ENCODE measurements at places on chromosomes 2 and 18.

- DNase-seq = no peak
These were observed 10.3 kb upstream of the FZD7 start for GRCh38 chr2:202023198-202023903.

- DNase-seq = no peak
These were observed 173.1 kb downstream of the ASB1 start for GRCh38 chr2:238599549-238600505.

DNA sequence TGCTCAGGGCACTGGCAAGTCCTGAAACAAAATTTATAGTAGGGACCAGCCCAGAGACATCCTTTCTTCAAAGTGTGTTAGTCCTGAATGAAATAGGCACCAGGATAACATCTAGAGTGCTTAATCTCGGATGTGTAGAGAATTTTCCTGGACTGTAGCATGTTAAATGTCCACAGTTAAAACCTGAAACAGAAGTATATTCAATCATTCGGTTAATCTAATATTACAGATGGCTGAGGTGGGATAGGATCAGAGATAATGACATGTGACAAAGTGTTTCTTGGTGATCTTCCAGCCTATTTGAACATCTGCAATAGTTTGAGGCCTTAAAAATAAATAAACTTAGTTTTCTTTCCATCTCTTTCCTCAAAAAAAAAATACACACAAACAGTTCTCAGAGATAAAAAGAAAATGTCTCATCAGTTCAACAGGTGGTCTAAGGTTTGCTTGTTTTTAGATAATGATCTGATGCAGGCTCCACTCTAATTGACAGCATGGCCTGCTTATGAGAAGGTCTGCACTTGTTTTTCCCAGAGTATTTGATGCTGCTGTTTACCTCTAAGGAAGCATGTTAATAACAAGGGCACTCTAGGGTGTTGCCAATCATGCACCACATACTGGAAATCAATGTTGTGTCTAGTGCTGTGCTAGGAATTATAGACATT is 25.9 kb downstream of the CNTNAP5 start:
- no peak for DNase-seq

DNA sequence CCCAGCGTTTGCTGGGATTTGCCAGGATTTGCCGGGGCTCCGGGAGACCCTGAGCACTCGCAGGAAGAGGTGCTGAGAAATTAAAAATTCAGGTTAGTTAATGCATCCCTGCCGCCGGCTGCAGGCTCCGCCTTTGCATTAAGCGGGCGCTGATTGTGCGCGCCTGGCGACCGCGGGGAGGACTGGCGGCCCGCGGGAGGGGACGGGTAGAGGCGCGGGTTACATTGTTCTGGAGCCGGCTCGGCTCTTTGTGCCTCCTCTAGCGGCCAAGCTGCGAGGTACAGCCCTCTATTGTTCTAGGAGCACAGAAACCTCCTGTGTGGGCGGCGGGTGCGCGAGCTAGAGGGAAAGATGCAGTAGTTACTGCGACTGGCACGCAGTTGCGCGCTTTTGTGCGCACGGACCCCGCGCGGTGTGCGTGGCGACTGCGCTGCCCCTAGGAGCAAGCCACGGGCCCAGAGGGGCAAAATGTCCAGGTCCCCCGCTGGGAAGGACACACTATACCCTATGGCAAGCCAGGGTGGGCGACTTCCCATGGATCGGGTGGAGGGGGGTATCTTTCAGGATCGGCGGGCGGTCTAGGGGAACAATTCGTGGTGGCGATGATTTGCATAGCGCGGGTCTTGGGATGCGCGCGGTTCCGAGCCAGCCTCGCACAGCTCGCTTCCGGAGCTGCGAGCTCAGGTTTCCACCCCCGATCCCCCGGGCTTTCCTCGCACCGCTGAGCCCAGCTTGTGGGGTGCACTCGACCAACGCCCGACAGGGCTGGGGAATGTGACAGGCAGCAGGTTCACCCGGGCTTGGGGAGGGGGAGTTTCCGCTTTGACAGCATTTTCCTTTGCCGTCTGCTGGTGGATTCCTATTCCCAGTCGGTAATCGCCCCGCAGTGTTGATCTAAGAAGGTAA is 2.8 kb downstream of the ONECUT2 start:
- no peak for DNase-seq

DNA sequence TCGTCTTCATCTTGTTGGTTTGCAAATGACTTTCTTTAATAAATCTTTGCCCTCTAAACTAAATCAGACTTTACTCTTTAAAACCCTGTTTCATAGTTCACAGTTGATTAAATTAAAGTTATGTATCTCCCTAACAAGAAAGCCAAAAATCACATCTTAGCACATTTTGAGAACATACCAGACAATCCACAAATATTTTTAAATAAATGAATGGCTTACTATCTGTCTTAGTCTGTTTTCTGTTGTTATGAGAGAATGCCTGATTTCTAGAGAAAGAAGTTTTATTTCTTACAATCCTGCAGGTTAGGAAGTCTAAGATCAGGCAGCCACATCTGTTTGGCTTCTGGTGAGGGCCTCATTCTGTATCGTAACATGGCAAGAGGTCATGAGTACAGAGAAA is 1090.2 kb upstream of the PIK3C3 start:
- DNase-seq = no peak

DNA sequence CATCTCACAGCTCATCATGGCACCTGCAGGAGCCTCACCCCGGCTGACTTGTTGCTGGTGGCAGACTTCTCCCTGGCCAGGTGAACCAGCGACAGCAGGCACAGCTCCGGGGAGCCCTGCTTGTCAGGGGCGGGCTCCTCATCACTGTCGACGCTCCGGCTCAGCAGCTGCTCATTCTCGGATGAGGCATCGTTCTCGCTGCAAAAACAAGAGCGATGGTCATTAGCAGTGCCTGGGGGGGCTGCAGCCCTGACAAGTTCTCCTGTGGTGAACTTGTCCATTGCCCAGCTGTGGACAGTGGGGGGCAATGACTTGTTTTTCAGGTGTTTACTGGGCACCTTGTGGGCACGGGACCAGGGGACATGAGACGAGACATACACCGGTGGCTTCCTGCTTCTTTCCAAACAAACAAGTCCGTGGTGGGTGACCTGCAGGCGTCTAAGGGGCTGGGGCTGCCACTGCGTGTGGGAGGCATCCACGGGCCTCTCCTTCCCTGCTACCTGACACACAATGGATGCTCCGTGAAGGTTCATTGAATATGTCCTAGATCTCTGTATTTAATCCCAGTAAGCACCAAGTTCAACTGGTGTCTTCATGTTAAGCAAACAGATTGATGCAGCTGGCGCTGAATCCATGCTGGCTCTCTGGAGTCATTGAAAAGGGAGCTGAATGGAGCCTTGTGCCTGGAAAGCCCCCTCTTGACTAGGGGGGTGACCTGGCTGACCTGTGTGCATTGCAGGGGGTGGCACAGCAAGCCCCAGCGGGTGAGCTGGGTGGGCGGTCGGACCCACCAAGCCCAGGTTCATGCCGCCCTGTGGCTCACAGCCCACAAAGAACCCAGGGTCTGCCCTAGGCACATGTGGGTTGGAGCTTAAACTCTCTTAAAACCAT is 81.0 kb downstream of the EDAR start:
- no peak for DNase-seq

GRCh38 chr2:143525402-143525860 is 396.2 kb downstream of the ARHGAP15 start:
- DNase-seq = no peak

- DNase-seq = no peak
These were observed 30.6 kb downstream of the RTN4 start for GRCh38 chr2:55019526-55020258.

DNA sequence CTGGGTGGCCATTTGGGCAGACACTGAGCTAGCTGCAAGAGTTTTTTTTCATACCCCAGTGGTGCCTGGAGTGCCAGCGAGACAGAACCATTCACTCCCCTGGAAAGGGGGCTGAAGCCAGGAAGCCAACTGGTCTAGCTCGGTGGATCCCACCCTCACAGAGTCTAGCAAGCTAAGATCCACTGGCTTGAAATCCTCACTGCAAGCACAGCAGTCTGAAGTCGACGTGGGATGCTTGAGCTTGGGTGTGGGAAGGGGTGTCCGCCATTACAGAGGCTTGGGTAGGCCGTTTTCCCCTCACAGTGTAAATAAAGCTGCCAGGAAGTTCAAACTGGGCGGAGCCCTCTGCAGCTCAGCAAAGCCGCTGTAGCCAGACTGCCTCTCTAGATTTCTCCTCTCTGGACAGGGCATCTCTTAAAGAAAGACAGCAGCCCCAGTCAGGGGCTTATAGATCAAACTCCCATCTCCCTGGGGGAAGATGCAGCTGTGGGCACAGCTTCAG is 69.6 kb upstream of the WDSUB1 start:
- DNase-seq = no peak

- no peak for DNase-seq
These were observed 49.3 kb downstream of the ALPK2 start for GRCh38 chr18:58579561-58580047.

DNA sequence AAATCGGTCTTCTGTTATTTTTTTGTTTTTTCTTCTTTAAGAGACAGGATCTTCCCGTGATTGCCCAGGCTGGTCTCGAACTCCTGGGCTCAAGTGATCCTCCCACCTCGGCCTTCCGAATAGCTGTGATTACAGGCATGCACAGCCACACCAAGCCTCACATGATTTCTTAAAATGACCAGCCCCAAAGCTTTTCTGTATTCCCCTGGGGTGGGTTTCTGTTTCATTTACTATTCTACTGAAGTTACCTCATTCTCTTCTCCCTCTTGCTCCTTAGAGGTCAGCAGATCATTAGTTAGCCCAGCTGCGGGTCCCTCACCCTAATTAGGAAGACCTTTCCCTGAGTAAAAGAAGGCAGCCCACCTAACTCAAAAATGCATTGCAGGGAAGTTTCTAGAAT is 27.6 kb downstream of the SLC1A4 start:
- no peak for DNase-seq

DNA sequence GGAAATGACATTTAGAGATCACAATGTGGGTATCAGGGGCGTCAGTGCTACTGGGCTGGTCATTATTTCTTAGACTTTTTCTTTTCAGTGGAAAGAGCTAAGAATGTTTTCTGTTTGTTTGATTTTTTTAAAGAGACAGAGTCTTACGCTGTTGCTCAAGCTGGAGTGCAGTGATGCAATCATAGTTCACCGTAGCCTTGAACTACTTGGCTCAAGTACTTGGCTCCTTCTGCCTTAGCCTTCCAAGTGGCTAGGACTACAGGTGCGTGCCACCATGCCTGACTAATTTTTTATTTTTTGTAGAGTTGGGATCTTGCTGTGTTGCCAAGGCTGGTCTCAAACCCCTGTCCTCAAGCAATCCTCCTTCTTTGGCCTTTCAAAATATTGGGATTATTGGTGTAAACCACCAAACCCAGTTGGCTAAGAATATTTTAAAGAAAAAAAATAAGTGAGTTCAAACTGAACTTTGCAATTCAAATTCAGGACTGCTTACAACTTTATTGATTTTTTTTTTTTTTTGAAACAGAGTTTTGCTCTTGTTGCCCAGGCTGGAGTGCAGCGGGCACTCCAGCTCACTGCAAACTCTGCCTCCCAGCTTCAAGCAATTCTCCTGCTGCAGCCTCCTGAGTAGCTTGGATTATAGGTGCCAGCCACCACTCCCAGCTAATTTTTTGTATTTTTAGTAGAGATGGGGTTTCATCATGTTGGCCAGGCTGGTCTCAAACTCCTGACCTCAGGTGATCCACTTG is 154.2 kb downstream of the MIB1 start:
- DNase-seq = no peak

GRCh38 chr2:54479424-54479823 is 23.3 kb downstream of the SPTBN1 start:
- DNase-seq = no peak

DNA sequence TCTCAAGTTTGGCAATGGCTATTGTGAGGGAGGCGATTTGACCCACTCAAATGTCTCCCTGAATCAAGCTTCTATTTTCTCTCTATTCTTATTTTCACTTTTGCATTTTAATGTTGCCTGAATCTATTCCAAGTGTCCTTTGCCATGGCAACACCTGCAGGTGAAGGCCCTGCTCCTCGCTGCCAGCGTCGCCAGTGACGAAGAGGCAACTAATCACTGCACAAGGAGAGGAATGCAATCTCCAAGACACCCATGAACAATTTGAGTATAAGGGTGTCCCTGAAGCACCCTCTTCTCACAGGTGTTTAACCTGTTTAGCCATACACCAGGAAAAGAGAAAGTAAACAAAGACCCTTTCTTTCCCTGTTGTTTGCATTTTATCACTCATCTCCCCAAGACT is 165.6 kb upstream of the VRK2 start:
- DNase-seq = no peak

DNA sequence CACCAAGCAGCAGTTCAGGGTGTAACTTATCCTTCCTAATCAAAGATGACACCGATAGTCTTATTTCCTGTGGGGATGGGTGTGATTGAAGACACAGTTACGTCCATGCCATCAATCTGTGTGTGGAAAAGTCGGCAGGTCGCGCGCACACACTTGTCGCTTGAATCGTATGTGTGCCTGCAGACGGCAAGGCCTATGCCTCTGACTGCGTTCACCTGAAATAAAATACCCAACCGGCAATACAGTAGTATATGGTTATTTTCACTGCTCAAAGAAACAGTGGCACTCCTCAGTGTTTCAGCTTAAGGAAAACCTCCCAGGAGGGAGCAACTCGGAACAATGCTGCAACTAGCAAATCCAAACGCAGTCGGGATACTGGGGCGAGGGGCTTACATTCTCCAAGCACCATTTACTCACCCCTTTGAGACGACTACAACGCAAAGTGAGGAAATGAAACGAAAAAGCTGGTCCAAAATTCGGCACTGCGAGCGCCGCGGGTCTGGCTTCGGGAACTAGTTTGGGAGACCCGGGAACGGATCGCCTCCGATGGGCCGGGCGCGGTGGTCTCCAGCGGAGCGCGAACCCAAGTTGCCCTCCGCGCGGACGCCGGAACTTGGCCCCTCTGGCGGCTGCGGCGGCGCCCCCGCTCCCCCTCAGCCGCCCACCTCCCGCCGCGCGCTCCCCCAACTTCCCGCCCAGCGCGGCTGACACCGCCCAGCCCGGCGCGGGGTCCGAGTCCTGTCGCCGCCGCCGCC is 675 bp downstream of the PRKD3 start:
- DNase-seq = no peak

- no peak for DNase-seq
These were observed 7.6 kb downstream of the DLX1 start for GRCh38 chr2:172092716-172093415.

DNA sequence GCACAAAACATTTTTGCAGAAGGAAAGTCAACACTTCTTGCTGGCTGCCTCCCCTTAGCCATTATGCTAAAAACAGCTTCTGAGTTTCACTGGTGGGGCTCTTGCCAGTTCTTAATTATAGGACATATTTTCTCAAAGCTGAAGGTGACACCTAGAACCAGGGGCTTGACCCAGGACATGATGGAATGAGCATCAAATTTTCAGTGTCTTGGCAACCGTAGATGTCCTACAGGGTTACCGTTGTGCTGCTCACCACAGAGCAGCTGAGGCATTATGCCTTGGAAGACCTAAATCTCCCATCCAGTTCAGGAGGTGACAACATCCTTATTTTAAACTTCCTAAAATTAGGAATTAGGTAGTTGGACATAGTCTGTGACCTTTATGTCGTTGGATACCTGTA is 46.7 kb downstream of the TMEM185B start:
- DNase-seq = no peak

GRCh38 chr2:43944915-43945314 is 50.9 kb downstream of the LRPPRC start:
- no peak for DNase-seq
